ENCODE measurements at places on chromosomes 5 and 9.

DNA sequence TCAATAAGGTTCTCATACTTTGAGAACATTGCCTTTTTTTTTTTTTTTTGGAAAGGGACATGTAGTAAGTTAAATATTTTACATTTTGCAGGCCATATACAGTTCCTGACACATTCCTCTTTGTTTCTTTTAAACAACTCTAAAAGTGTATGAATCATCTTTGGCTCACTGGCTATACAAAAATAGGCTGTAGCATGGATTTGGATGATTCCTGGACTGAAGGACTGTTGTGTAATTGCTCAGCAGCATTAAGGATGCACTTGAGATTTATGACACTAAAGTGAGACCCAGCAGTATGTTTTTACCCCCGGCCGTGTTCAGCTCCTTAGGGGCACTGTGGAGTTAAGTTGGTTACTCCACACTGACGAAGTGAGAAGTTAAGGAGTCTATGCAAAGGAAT, 41.3 kb downstream of the VPS13A start:
- DNase-seq = peak; percentile 86

DNA sequence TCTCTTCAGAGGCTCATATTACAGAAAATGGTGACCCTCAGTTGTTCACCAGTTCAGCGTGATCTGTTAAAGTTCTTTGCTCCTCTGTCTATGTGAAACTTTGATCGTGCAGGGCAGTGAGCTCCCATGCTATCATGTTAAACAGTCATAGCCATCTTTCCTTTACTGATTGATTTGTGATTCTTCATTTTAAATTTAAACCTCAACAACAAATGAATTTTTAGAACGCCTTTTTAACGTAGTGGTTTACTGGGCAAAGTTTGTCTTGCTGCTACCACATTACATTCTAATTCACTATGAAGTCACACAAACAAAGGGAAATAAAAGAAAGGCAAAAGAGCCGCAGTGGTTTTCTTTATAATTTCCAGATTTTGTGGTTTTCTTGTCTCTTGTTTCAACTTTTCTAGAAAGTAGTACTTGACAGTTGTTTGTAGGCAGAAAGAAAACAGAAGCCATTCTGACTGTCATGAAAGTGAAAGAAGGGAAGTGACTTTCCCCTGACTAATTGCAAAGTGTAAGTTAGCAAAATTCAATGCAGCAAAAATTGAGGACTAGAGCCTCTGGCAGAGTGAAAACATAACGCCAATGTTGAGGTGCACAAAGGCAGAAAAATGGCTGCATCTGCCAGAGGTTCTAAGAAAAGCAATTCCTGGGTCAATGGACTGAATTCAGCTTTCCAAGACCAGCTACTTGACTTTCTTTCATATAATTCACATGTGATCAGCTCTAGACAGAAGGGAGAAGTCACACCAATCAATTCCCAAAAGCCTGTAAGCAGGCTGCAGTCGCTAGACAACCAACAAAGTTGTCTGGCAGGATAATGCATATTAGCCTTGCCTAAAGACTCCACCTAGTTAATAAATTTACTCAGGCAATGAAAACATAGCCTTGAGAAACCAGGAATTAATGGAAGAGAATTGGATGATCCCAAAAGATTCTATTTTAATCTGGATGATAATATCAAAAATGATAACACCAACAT, 7.1 kb upstream of the IFNA6 start:
- no peak for DNase-seq

GRCh38 chr5:80025069-80025468, 10.1 kb upstream of the THBS4 start:
- no peak for DNase-seq

GRCh38 chr5:31717561-31717960, 78.6 kb downstream of the PDZD2 start:
- no peak for DNase-seq

DNA sequence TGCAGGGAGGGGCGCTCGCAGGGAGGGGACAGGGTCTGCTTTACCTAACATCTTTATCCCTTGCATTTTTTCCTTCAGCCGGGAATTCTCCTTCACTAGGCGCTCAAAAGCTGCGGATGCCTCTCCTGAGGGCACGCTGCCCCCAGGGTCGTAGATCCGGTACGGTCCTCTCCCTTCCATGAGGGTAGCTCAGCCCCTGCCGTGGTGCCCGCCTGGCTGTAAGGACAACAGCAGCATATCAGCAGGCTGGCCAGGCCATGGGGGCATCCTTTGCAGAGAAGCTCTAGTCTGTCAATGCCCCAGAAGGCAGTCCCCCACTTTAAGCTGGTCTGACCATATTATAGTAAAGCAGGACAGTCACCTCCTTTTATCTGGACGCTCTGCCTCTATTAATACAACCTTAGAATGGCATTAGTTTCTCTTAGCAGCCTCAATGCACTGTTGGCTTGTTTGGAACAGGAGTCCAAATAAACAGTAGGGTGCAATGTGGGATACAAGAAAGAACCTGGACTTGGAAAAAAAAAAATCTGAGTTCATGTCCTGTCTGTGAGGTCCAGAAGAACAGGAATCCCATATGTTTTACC, 15.8 kb downstream of the TNIP1 start:
- DNase-seq = no peak

DNA sequence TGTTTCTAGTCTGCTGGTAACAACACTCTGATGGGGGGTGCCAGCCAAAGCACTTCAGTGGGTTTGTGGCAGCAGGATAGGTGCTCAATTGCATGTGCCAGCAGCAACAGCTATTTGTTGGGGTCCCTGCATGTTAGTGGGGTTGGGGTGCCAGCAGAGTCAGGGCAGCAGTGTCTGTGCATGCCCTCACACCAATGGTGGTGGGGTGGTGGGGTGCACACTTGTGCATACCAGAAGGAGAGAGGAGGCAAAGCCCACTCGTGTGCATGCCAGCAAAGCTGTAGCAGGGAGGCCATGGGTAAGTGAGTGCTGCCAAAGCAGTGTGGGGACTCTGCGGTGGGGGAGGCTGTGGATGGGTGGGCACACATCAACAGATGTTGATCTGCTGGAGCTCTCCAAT, 232.2 kb downstream of the GABRG2 start:
- DNase-seq = no peak

DNA sequence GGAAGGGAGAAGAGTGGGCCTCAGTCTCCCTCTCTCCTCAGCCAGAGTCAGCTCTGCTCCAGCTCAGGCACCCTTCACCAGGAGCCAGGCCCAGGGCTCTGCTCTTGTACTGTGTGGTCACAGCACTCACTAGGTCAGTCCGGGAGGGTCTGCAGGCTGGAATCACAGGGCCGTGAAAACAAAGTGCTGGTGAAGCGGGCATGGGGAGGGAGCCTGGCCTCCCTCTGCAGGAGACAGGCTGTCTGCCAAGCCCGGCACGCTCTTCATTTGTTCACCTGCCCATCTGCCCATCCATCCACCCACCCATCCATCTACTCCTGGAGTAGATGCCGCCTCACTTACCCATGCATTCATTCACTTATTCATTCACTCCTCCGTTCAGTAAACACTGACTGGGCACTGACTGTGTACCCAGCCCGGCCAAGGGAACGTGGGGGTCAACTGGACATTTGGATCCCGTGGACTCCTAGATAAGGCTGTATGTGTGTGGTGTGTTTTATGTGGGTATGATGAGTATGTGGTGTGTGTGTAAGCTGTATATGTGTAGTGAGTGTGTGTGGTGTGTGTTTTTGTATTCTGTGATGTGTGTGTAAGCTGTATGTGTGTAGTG, 3.6 kb downstream of the SPAAR start:
- DNase-seq = no peak

GRCh38 chr5:149144637-149145036, 3.3 kb downstream of the ABLIM3 start:
- DNase-seq = no peak

DNA sequence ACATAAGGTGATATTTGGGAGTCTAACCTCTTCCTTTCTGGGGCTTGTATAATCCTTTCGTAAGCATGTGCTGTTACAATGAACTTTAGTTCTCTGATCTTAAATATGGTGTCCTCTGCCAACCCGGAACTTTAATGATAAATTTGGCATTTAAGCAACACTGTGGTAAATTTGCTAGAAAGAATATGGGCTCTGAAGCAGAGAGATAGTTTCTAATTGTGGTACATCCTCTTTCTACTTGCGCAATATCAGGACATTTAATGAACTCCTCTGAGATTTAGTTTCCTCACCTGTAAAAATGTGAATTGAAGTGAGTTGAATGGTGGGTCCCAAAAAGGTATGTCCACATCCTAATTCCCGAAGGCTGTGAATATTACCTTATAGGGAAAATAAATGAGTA, 364.7 kb downstream of the CAAP1 start:
- no peak for DNase-seq

DNA sequence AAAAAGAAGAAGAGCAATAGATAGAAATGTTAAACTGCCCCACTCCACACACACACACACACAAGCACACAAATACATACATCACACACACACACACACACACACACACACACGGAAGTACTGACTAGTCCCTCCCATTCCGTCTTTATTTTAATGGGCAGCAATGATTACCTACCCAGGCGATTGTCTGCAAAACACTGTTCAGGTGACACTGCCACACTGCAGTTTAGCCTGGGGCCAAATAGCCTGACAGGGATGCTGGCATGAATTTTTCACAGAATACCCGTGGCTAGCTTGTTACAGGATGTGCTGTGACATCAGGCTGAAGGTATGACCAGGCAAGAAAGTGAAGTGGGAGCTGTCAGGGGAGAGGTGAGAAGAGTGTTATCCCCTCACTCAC, 86.9 kb downstream of the FRMD3 start:
- no peak for DNase-seq

GRCh38 chr5:95365302-95366095, 25.7 kb upstream of the FAM81B start:
- DNase-seq = no peak

DNA sequence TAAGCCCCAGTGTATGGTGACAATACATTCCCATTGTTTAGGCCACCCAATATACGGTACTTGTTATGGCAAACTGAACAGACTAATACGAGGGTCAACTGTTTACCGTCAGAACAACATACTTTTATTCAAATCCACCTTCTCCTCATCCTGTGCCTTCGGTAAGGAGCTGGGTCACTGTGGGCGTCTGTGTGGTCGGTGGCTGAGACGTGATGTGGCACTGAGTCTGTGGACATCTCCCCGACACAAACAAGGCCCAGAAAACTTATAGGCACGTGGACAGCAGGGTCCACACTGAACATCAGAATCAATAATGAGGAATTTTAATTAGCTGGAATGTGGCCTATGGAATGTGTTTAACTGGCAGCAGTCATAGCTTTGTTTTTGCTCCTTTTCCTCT, 154.3 kb upstream of the IRX2 start:
- no peak for DNase-seq

DNA sequence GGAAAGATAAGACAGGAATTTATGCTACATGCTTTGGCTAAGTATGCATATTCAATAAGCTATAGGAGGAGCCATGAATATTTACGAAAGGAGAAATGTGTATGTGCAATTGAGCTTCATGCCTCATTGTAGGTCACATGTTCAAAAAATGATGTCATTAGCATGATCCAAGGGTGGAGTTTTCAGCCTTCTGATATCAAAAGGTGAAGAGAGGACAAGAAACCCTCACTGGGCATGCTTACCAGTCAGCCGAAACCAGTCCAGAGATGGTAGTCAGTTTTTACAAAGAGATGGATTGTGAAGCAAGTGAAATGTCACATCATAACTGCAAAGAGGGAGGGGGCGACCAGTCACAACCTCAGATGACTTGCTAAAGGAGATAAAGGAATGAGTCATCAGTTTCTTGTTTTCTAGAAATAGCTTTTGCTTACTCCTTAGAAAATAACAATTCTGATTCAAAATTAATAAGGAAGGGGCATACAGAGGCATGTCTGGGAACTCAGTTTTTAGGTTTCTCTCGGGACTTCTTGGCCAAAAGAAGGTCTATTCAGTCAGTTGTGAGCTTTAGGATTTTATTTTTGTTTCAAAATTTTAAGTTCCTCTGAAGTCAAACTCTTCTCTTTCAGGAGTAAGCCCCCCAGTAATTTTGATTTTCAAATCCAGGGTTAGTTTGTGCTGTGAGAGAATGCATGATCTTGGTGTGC, 1067.8 kb upstream of the EDIL3 start:
- no peak for DNase-seq

GRCh38 chr9:128619127-128619526, 37.5 kb downstream of the DYNC2I2 start:
- no peak for DNase-seq

DNA sequence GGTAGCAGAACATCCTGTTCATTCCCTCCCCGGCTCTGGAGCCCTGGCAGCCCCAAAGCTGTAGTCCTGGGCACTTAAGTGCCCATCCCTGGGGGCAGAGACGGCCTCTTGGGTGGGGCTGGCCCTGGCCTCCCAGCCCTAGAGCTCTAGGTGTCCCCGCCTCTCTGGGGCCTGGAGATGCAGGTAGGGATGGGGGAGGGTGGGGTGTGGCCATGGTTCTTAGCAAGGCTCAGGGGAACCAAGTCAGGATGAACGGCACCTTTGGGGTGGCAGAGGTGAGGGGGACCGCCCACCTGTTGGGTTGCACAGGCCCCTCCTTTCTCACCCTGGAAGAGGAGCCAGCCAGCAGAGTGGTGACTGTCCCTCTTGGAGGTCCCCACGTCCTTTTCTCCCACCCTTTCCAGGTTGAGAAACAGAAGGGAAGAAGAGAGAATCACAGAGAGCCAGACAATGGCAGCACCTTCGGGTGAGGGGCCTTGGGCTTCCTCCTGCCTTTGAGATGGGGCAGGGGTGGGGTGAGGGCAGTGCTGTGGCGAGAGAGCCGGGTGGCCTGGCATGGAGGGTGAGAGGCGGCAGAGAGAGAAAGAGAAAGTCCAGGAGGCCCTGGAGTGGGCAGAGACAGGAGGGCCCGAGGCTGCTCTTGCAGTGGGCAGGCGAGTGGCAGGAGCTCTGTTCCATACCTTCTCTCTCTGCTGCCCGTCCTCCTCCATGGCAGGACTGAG, 2.3 kb downstream of the CRAT start:
- DNase-seq = no peak

DNA sequence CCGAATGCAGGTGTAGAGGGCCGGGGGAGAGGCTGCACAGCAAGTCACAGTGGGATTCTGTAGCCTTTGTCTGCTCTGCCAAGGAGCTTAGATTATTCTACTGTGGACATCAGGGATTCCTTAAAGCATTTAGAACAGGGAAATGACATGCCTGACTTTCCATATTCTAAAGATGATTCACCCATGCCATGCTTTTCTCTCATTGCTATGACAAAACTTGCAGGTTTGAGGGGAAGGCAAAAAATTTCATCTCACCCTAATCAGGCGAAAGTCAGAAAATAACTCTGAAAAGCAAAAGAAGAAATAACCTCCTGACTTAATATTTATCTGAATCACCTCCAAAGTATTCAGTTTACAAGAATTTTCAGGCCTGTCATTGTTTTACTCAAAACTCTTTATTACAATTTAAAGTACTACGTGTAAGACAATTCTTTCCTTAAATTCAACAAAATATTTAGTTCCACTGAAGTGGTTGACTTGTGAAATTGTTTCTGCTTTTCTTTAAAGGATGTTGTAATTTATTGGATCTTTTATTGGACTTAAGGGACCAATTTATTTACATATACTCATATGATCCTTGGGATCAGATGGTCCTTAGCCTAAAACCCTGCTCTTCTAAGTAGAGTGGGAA, 30.0 kb upstream of the GAS1 start:
- peak; percentile 75 for DNase-seq

GRCh38 chr5:112036206-112036605, 279.2 kb upstream of the NREP start:
- peak; percentile 3 for DNase-seq

All from IMR-90 (cell line).